Naive B cell (primary cell): ENCODE measurements at places on chromosomes 7 and 10.

GRCh38 chr7:158350166-158350900 lies 237.3 kb downstream of the PTPRN2 start:
- no peak for DNase-seq

- no peak for DNase-seq
Measured at GRCh38 chr10:30199376-30200016, 140.1 kb upstream of the JCAD start.

- no peak for DNase-seq
Measured at GRCh38 chr10:101529725-101530553, 58.1 kb downstream of the POLL start.

DNA sequence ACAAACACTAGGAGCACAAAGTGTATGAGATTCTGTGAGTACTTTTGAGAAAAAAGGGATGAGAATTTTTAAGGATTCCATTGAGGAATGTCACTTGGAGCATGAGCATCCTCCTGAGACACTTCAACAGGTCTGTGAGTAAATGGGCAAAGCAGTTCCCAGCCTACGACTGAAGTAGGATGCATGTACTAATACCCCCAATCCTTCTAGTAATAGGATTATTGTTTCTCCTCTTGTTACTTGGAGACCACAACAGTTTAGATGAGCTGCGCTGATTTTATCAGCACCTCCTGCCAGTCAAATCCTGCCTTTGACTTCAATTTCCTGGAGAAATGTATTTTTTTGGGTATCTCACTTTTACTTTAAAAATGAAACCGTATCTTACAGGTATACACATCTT lies 820 bp downstream of the BBS9 start:
- no peak for DNase-seq

DNA sequence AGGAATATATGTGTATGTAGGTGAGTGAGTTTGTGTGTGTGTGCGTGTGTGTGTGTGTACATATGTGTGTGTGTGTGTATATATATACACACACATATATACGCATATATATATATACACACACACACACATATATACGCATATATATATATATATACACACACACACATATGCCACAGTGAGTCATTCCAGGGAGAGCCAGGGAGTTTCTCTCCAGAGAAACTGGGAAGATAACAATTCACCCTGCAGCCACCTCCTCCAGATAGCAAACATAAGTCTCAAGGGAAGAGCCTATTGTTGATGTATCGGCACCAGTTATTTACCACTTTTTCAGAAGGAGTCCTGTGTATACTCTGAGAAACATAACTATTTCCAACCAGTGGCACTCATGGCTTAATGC lies 102.3 kb upstream of the STK17A start:
- DNase-seq: no peak

GRCh38 chr7:115033917-115034459 lies 112.1 kb downstream of the MDFIC start:
- DNase-seq: no peak

DNA sequence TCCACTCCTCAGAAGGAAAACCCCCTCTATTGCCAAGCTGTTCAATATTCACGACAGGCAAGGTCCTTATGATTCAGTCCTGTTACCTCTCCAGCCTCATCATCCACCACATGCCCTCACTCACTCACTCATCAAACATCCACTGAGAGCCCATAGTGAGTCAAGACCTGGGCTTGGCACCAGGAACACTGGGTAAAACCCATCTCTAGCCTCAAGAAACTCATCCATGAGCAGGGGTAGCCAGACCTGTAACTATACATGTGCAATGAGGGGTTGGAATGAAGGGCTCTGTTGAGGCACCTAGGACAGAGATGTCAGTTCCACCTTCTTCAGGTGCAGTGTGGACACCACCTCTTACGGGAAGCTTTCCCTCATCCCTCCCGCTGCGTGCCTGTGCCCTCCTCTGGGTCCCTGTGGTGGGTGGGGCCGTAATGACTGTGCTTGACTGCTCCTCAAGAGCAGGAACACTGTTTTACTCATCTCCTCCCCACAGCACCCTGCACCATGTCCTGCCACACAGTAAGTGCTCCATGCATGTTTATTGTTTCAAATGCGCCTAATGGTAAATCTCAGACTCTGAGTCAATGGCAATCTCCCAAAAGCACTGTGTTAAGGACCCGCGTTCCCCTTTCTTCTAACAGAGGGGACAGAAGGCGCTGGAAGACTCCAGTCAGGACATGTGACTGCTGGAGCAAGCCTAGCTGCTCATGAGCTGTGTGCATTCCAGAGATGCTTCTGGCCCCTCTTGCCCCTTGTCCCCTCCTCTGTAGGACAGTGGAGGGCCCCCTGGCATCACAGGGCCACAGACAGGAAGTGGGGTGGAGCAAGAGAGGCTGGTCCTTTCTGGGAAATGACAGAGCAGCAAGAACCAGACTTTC lies 95.4 kb downstream of the HIPK2 start:
- no peak for DNase-seq

DNA sequence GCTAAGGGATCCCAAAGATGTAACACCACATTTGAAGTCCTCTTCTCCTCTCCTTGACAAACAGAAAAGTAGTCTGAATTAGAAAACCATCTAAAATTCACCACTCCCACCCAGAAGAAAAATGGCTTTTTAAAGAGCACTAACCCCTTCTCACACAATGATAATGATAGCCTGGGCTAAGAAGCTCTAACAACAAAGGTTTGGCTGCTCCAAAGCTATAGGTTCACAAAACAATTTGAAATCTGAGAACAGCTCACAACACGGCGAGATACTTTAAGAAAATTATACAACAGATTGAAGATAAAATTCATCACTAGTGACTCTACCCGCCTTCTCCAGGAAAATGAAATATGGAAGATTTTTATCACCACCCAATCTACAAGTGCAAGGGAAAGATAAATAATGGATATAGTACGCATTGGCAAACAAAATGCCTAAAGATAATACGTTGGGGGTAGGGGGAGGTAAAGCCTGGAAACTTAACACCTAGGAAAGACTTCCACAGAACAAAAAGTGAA lies 7.4 kb downstream of the ITGB1 start:
- no peak for DNase-seq

DNA sequence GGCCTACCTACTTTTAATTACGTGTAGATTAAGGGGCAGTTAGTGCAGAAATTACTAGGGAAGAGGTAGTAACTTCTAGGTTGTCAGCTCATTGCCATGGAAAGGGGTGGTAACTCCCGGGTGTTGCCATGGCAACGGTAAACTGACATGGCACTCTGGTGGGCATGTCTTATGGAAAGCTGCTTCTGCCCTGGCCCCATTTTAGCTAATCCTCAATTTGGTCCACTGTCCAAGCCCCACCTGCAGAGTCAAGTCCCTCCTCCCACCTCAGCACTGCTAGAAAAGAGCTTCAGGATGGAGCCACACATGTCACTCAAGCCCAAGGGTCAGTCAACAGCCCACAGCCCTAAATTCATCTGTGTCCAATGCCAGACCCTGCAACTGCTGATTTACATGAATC lies 7.5 kb upstream of the ZKSCAN1 start:
- no peak for DNase-seq

DNA sequence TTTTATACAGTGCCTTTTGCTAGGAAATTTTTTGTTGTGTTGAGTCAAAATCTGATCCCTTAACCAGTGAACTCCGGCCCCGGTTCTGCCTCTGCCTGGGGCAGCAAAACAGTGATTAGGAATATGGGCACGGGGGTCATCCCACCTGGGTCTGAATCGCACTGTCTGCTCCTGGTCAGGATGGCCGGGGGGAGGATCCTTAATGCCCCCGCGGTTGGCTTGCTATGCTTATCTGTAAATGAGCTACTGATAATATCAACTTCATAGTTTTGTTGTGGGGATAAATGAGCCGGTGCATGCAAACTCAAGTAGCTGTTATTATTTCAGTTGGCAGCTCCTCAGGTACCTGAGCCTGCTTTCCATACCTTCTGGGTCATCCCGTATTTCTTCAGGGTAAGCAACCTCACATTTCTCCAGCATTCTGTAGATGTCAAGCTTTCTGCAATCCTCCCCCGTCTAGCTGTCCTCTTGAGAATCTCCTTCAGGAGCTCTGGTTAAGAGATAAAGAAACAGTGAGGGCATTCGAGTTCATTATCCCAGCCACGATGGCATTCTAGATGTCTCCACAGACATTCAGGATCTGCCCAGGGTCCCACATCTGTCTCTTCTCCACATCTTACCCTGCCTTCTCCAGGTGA lies 592.2 kb downstream of the SDK1 start:
- no peak for DNase-seq
